ENCODE measurements at places on chromosomes 6 and 20.

DNA sequence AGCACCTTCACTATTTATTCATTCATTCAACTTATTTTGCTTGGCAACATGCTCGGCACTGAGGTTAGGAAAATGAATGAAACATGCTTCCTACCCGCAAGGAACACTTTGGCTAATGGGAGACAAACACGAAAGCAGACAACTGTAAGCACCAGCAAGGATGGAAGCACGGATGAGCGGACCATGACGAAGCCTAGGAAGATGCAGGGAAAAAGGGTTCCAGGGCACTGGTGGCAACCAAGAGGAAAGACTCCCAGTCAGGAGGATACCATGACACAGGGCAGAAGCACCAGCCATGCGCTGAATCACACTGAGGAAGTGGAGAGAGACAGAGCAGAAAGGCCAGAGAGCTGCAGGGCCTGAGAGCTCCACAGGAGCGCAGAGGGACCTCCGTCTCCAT, 9.8 kb downstream of the PDE10A start:
- DNase-seq: no peak

DNA sequence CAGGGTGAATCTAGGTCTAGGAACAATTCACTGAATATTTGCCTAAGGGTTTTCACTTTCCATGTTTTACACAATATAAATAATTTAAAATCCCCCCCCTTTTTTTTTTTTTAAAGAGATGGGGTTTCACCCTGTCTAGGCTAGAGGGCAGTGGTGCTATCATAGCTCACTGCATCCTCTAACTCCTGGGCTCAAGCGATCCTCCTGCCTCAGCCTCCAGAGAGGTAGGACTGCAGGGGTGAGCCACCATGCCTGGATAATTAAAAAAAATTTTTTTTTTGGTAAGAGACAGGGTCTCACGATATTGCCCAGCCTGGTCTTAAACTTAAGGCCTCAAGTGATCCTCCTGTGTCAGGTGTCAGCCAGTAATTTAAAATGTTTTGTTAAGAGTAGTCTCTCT, 17.8 kb downstream of the QKI start:
- no peak for DNase-seq

DNA sequence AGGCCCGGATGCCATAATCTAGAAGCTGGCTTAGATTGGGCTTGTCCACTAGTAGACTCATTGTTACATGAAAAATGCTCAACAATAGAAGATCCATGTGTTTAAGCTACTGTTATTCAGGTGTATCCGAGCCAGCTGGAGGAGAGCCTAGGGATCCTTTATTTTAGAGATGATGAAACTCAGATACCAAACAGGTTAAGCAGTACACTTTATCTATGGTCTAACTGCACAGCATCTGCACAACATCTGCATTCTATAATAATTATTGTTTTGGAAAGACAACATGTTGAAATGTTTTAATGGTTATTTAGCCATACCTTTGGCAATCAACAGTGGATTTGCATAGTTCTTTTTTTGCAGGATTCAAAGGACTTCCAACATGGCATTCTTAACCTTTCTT, 134.1 kb downstream of the RFPL4B start:
- DNase-seq: no peak

- DNase-seq: peak; percentile 73
These were observed 122.8 kb downstream of the CLVS2 start for GRCh38 chr6:123118811-123119210.

DNA sequence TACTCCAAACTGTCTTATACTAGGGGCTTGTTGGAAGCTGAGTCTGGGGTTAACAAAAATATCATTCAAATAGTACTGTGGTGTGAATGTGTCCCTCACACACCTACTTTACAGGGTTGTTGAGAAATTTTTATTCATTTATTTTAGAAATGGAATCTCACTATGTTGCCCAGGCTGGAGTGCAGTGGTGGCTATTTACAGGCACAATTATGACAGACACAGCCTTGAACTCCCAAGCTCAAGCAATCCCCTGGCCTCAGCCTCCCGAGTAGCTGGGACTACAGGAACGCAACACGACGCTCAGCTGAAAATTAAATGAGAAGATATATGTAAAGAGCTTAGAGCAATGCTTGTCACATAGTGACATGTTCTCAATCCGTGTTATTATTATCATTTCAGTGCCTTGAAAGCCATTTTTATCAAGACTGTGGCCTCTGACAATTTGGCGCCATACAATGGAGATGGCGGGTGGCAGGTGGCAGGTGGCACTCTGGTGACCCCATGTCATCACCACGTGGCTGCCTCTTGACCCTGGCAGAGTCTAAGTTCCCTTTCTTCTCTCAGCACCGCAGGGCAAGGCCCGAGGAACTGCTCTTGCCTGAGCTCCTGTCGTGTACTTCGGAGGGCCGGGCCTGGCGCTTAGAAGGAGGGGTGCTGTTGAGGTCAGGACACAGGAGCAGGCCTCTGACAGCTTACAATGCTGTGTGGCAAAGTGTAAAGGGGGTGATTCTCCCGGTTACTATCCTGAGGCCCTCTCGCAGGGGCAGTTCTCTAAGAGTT, 64.5 kb downstream of the STX11 start:
- DNase-seq: no peak

GRCh38 chr6:17585766-17586490, 14.2 kb upstream of the FAM8A1 start:
- DNase-seq: no peak

DNA sequence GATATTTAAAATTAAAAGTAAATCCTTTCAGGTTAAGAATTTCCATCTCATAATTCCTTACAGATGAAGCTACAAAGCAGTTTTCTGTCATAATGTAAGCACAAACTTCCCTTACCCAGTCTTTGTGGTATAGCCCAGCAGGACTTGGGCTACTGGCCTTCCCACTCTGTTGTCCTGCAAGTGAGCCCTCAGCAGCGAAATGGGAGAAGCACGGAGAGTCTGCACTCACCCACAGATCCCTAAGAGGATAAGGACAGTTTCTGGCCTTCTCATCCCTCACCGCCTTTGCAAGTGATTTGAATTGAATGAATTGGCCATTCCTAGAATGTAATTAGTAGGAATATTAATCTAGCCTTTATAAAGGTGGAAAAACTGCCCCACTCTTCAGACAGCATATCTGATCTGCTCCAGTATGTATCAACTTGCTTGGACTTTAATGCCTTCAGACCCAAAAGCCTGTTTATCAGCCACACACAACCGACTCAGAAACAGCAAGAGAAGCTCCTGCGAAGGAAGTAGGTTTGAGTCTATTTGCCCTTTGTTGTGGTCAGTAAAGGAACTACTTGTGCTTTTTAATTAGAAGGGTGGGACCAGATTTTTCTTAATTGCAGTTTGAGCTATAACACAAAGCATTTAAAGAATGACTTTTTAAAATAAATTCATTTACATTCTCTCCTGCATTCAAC, 29.9 kb upstream of the PRDM1 start:
- no peak for DNase-seq

DNA sequence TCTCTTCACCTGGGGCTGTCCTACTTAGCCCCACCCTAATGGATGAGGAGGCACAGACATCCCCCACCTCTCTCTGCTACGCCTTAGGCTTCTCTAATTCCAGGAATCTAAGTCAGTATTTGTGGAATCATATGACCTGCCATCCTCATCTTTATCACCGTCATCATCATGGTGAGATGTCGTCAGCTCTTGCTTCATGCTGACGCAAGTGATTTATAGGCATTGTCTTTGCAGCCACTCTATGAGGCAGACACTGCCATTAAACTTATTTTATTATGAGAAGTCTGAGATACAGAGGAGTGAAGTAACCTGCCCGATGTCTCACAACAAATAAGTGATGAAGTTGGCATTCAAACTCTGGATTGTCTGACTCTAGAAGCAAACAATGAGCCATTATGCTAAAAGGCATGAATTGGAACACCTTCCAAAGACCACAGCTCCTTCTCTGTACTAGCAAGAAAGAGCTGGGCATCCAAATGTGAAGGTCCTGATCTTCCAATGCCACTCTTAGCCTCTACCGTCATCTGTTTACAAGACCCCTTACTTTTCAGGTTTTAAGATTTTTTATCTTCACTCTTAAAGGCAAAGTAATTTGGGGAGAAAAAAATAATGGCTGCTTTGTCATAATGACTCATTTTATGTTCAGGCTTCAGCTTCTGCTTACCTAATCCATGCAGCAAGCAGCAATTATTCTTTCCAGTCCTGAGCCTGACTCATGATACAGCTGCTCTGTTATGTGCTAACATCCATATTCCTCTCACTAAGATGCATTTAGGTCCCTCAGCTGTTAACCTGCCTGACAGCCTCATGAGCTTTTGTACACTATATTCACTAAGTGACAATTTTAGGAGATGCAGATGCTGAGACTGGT, 113.7 kb upstream of the BCLAF1 start:
- no peak for DNase-seq

- peak; percentile 75 for DNase-seq
These were observed 1.7 kb downstream of the AMD1 start for GRCh38 chr6:110876170-110876773.

DNA sequence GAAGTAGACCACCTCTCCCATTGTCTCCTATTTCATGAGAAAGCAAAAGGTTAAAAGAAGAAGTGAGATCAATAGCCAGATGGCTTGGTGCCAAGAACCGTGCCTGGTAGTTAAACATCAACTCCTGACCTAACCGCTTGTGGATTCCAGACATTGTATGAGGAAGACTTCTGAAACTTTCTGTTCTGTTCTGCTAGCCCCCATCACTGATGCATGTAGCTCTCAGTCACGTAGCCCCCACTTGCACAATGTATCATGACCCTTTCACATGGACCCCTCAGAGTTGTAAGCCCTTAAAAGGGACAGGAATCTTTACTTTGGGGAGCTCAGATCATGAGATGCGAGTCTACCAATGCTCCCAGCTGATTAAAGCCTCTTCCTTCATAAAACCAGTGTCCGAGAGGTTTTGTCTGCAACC, 301.2 kb downstream of the RNGTT start:
- no peak for DNase-seq

GRCh38 chr6:28090917-28091586, 10.7 kb downstream of the ZNF165 start:
- no peak for DNase-seq

GRCh38 chr20:478949-479429, 16.7 kb upstream of the TBC1D20 start:
- DNase-seq: no peak

DNA sequence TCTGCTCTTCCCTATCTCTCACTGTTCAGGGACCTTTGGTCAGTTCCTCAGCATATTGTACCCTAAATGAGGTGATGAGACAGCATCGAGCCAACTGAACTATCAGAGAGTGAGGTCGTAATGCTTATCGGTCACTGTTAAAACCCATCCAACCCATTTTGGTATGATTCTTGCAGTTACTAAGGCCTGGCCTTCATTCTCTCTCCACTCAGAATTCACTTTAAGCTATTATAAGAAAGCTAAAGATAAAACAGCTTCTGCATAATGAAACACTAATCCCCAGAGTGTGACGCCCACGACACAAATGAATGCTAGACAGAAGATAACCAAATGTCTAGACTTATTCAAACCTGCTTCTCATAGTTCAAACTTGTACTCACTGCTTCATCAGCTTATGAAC, 175.8 kb downstream of the GMPR start:
- no peak for DNase-seq

DNA sequence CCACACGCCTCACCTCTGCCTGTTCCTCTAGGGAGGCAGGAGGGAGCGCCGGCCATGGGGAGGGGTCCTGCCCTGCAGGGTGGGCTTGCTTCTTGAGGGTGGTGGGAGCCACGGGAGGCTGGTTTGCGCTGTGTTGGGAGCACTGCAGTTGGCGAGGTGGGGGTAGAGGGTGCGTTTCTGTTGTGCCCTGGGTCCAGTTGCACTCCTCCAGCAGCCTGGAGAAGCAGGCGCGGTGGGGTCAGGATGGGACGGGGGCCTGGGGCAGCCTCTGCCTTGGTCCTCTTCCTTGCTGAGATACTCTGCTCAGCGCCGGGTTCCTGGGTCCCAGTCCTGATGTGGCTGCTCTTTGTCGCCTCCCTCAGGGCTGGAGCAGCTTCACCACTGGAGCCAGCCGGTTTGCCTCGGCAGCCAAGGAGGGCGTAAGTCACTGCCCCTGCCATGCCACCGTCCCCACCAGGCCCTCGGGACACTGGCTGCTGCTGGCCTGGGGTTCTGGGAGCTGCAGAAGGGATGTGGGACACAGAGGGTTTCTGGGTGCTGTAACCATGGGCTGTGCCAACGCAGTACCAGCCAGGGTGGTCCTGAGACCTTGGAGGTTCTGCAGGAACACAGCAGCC, 8.4 kb downstream of the ARFGAP1 start:
- DNase-seq: no peak

- no peak for DNase-seq
These were observed 89.0 kb downstream of the CD40 start for GRCh38 chr20:46206992-46207549.

DNA sequence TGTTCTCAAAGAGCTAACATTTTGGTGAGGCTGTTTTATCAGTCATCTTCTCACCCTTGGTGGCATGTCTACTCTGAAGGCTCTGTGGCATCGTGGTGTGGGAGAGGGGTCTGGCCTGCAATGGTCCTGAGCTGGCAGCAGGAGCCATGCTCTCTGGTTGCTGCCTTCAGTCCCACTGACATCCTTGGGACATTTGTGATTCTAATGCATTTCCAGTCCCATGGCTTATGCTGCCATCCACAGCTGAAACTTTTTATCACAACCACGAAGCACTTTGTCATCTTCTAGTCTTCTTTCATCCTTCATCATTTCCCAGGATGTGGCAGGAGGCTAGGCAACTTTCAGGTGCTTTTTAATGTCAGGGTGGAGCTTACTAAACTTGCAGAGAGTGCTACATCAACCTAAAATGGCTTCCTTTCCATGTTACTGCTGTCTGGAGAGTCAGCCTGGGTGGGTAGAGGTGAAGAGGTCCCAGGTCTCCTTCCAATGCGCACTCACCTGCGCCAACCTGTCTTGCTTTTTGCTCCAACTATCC, 77.1 kb downstream of the GPR63 start:
- DNase-seq: no peak

- peak; percentile 68 for DNase-seq
These were observed at the start of gene PABPC1L for GRCh38 chr20:44909872-44910689. Gene PABPC1L, plus strand, starts transcription at chr20:44910060. Its CDS starts 84 bp downstream, at chr20:44910144.

DNA sequence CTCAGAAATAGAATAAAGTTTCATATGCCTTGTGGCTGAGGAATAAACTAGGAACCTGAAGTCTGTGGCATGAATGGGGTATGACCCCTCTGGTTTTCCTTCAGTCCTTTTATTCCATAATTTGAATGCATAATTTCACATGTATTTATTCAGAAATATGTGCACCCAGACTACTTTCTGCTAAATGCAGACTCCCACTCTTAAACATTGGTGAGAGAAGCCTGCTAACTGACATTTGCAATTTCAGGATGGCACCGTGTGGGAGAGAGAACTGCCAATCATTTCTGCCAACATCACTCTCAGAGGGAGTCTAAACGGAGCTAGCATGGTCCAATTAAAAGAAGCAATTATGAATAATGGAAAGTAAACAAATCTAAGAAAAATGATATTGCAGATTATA, 141.3 kb downstream of the ADGRB3 start:
- DNase-seq: no peak

- peak; percentile 81 for DNase-seq
These were observed 224.2 kb downstream of the NFATC2 start for GRCh38 chr20:51318058-51318949.

GRCh38 chr6:25866011-25866410, 8.0 kb downstream of the SLC17A3 start:
- DNase-seq: no peak

DNA sequence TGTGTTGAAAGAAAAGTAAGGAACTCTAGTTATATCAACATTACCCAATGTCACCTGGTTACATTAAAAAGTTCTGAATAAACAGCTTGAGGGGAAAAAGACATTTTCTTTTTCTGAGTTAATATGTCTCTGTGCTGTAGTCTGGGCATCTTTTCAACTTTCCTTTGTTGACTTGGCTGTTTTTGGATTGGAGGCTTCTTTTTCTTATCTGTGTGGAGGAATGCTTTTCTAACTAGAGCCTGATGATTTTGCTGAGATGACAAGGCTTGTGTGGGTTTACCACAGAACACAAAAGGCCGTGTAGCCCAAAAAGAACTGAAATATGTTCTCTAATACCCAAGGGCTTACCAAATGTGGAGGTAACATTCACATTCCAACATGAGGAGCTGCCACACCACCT, 161.8 kb downstream of the KCNQ5 start:
- no peak for DNase-seq
